NCI-H510A (cell line): ENCODE measurements at places on chromosomes 12 and 14.

DNA sequence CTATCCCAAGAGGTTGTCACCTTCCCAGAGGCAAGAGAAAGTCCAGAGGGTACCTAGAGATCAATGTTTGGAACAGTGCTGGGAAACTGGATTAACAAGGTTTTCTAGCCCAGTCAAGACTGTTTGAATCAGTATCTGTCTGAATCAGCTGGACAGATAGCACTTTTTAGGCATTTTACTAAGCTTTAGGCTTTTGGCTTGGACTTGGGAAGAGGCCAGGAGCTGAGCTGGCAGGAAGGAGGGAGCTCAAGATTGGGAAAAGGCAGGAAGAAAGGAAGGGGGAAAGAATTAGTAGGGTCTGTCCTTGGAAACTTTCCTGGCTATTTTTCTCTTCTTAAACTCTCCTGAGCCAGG, 8.3 kb downstream of the IKZF4 start:
- no peak for DNase-seq

- DNase-seq = no peak
These were observed 380.1 kb upstream of the KITLG start for GRCh38 chr12:88960213-88960878.

DNA sequence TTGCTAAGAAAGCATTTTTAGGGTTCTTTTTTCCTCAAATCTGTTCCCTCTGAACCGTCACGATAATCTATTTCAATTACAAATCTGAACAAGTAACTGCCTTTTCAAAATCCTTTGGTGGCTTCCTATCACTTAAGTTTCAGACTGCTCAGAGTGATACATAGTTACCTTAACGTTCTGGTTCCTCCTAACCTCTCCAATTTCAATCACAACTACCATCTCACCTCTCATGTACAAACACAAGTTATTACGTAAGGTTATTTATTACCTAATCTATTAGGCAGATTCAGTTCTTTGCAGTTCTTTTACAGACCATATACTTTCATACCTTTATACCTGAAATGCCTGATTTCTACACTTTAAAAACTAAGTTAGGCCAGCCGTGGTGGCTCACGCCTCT, 12.1 kb downstream of the RNF212B start:
- no peak for DNase-seq

DNA sequence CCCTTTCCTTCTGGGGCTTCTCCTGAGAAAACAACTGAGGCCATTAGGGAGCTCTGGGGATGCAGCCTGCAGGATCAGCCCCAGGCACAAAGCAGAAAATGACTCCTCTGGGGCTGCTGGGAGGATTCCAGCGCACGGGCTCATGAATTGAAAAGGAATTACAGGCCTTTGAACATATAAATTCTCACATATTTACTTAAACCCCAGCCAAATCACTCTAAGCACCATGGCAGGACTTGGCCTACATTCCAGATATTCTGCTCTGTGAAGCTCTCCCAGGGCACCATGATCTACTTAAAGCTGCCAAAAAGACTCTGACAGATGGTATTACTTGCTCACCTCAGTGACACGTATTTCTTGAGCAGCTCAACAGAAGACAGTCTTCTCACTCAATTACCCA, 87.2 kb downstream of the ZFC3H1 start:
- DNase-seq = no peak

- DNase-seq = no peak
These were observed 1106.8 kb downstream of the AACS start for GRCh38 chr12:126171937-126172559.

- DNase-seq = no peak
These were observed 45.8 kb downstream of the SLC38A1 start for GRCh38 chr12:46223047-46223446.

DNA sequence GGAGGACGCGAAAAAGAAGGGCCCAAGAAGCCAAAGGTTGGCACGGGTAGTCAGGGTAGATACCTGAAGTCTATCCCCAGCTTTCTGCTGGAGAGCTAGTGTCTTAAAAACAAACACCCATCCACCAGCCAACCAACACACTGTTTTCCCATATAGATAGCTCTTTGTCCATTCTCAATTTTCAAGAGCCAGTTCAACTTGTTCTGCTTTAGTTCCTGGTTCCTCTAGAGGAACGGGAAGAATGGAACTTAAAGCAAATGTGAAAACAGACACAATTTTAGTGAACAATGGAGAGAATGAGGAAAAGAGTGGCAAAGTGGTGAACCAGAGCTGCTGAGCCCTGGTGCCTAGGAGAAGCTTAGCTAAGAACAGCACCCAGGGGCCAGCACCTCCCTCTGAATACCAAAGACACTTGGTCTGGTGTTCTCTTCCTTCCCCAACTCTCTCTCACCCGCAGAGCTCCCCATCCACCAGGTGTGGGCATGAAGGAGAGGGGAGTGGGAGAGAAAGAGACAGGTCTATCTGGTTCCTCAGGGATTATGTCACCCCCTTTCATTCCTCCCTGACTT, 3.8 kb downstream of the NDRG2 start:
- DNase-seq = no peak
